ENCODE measurements at places on chromosomes 1 and 21.
A peak's percentile ranks its signal among the peaks of the same experiment; 100 is the strongest.

GRCh38 chr1:200362421-200362820 is 47.4 kb downstream of the ZNF281 start:
- DNase-seq, result no peak

DNA sequence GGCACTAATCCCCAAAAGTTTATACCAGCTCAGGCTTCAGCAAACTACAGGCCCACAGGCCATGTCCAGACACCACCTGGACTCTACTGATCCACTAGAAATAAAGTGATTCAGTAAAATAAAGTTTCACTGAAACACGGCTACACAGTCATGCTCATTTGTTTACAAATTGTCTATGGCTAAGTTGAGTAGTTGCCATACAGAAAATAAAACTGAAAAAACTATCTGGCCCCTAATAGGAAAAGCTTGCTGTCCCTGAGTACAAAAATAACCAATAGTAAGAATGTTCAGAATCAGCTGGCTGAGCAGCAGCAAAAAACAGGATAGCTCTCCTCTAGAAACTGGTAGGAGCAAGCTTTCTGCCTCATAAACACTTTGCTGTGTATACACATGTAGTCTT is 221.5 kb downstream of the RERE start:
- no peak for DNase-seq

GRCh38 chr1:156802421-156802935 is 14.2 kb downstream of the SH2D2A start:
- DNase-seq, result no peak

DNA sequence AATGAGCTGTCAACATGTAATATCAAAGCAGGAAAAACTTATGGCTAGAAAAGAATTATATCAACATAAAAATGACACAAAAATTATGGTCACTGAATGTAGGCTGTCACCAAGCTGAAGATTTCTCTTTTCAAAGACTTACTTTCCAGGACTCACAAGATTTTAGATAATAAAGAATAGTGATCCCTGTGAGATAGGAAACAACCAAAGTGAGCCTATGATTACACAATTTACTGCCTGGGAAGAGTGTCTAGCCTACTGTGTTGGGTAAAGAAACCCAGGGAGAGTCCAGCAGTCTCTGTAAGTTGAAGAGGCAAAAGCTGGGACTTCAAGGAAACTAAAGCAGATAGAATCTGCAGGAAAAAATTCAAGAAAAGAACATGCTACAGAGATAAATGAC is 20.2 kb upstream of the RGS1 start:
- DNase-seq, result no peak

DNA sequence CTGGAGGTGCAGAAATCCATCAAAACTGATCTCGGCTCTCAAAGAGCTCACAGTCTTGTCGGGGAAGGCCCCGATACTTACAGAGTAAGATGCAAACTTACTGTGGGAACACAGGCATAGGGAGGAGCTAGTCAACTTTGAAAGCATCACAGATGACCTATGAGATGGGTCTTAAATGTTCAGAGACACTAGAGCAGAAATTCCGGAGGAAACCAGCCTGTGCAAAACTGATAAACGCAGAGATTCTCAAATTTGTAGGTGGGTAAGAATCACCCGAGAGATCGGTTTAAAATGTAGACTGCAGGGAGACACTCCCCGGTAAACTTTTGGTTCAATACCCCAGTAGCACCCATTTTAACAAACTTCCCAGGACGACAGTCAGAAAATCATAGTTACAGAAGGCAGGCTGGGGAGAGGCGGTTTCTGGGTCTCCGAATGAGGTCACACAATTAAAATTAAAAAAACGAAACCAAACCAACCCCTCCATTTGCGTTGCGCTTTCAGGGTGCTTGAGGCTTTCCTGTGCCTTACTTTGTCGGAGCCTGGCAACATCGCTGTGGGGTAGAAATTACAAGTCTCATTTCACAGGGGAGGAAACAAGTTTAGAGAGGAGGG is 755 bp upstream of the THRAP3 start:
- DNase-seq, result peak; percentile 40

DNA sequence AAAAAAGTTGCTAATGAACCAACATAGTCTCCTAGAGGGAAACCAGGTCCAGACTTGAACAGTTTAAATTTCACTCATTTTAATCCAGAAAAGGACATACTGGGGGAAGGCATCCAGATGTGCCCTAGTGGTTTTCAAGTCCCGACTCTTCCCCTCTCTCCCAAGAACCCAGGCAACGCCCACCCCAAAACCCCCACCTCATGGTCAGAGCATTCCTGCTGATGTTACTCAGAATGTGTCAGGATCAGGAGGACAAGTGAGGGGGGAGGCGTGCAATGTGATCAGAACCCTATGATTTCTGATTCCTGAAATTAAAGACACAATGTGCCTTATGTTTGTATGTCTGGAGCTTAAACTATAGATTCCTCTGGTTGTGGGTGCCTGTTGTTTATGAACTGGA is 1.6 kb upstream of the CTSK start:
- no peak for DNase-seq

DNA sequence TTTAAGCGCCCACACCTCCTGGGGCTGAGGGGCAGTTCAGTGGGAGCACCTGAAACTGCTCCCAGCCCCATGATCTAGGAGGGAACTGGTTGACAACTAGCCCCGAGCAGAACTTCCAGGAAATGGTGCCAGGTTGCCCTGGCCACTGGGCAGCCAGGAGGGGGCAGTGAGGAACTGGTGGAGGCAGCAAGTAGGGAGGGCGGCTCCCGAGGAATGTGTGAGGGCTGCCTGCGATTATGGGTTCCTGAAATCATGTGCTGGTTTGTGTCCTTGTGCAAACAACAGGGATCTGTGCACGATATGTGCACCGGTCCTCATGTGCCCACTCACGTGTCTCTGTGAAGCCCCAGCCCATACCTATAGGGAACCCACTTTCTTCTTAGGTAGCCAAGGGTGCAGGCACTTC is 9.9 kb downstream of the GPR3 start:
- no peak for DNase-seq

DNA sequence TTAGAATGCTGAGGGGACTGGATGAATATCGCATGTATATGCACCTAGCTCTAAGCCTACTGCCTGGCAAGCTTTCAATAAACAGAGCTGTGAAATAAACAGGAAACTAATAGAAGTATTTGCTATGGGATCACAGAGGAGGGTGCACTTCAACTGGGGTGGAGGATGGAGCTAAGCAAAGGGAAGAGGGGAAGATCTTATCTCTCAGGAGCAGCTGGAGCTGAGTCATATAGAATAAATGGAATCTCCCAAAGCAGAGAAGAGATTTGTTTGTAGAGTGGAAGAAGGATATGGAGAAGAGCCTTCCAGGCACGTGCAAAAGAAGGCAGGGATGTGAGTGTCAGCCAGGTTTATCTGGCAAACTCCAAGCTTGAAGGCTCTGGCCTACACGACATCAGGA is 17.0 kb upstream of the KCNA10 start:
- no peak for DNase-seq

DNA sequence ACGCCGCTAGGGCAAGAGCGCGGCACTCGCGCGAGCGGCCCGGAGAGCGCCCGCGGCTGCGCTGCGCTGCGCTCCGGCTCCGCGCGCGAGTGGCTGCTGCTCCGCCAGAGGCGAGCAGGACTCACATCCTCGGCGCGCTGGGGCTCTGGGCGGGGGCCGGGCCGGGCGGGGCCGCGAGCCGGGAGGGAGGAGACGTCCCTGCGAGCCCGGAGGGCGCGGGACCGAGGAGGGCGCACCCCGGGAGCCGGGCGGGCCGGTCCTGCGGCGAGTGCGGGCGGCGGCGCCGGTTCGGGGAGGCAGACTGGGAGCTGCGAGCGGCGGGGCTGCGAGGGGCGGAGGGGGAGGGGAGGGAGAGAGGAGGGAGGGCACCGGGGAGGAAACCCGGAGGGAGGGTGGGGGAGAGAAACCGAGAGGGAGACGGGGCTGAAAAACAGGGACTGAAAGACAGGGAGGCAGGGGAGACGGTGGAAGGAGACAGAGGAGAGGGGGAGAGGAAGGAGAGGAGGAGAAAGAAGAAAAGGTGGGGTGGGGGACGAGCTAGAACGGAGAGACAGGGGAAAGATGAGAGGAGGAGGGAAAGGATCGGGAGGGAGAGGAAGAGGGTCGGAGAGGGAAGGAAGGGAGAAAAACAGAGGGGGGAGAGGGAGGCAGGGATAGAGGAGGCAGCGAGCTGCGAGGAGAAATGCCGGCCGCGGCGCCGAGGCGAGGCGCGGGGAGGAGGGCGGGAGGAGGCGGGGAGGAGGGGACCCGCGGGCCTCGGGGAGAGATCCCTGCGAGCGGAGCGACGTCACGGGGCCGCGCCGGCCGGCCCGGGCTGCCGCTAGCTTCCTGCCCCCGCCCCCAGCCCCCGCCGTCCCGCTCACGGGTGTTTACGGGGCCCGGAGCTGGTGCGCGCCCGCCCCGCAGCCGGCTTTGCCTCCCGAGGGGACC is at the start of gene CAMK2N1:
CAMK2N1 (minus strand) TSS at position 684 of the 930 bp plus-strand sequence. CDS start 831 bp downstream, outside the sequence.
- no peak for DNase-seq

DNA sequence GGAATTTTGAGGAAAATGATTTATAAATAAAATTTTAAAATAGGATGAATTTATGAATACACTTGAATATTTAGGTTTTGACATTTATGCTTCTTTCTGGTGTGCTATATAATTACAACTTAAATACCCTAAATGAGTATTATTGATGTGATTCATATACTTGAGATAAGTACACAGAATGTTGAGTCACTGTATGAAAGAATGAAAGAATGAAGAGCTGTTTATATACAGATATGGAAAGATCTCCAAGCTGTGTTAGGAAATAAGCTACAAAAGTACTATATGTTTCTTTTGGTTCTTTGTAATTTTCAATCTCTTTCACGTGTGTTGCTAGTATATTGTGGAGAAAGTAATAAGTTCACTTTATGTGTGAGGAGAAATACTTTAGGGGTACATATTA is 147.2 kb downstream of the RASAL2 start:
- no peak for DNase-seq

DNA sequence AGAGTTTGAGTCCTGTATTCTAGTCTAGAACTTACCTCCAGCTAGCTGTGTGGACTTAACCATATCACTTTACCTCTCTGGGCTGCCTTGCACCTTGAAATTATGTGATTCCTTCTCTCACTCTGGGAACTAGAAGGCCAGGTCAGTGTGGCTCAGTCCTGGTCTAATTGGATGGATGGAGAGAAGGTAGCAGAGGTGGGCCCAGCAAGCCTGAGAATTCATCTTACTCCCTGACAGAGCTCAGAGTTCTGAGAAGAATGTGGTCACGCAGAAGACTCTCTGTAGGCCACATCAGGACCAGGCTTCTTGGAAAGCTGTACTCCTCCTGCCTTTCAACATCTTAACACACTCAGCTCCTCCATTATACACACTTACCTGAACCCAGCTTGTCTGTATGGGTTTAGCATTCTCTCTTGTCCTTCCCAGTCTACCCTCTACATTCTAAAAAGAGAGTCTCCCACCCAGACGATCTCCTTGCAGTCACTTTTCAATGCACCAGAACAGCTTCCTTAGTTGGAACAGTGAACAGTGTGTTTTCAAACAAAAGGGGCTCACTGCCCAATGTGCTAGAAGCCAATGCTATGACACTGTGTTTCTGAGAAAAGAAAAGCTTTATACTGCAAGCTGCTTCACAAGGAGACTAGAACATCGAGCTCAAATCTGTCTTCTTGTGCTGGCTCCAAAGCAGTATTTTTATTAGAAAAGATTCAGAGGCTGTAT is 60.5 kb downstream of the CAPN9 start:
- DNase-seq, result no peak

GRCh38 chr1:3660704-3661103 is 8.4 kb downstream of the TP73 start:
- no peak for DNase-seq

DNA sequence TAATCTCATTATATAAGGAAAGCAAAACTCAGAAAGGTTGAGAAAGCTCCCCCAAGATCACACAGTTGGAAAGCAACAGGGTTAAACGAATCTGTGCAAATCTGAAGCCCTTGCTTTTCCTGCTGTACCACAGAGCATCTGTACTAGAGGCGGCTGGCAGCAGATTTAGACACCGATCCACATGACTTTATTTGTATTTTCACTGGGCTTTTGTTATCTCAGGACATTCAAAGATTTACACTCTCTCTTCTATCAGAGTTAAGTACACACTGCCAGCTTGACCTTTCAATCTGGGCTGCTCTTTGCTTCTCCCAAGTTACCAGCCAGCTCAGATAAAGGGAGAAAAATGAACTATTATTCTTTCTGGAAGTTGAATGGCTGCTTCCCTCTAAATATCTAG is 146.6 kb downstream of the FAM78B start:
- DNase-seq, result no peak

GRCh38 chr1:113551728-113552127 is 161.4 kb downstream of the MAGI3 start:
- DNase-seq, result no peak

DNA sequence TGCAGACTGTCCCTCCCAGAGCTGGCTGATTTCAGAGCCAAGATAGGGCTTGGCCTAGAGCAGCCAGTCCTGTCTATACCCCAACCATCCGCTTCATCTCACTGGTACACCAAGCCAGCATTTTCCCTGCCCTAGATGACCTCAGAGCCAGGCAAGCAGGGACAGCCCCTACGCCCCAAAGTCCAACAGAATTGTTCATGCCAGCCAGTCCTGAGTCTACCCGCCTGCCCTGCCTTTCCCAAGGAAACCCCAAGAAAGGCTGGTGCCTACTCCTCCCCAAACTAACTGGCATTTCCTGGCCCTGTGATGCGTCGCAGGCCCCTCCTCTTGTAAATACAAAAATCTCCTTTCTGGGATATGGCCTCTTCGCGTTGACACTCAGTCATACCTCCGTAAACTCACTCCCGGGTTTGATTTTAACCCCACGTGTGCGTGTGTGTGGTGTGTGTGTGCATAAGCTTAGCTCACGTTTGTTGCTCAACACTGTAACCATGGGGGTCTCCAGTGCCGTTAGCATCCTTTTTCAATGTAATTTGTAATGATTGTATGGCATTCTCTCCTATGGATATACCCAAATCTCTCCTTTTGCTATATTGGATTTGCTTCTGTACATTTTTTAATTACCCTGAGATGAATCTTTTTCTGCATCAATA is 75.3 kb downstream of the SIK1 start:
- DNase-seq, result no peak

GRCh38 chr21:34692458-34693020 is 23.7 kb downstream of the CLIC6 start:
- DNase-seq, result no peak

DNA sequence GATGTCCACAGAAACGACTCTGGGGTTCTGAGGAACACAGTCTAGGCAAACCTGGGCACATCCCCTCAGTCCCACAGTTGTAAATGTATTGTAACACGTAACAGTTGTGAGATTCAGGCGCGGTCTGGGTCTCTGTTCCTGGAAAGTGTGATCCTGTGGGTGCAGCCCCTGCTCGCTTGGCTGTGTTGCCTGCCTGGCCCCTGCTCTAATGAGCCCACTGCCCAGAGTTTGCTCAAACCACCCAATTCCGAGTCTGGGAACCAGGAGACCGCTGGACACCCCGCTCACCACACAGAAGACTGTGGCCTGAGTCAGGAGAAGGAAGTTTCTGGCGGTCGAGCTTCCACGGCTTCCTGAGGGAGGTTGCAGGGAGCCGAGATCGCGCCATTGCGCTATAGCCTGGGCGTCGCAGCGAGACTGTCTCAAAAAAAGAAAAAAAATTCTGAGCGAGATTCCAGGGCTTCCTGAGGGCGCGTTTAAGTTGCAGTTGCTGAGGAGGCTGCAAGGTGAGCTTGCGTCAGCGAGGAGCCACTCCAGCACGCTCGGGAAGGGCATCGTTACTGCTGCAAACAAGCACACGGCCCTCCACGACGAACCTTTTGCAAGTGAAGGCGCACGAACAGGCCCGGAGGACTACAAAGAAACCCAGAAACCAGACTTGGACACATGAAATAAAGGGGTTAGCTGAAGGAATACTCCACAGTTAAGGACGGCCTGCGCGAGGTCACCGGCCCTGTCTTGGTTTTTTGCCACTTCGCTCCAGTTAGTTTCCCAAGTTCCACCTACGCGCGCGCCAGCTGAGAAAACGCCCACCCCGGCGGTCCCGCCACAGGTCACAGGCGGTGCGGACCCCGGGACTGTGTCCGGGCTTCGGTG is 1.1 kb downstream of the C21orf58 start:
- DNase-seq, result peak; percentile 32

Measured in CMK (cell line).